T-helper 2 cell (primary cell): ENCODE measurements at places on chromosomes 4 and X.

DNA sequence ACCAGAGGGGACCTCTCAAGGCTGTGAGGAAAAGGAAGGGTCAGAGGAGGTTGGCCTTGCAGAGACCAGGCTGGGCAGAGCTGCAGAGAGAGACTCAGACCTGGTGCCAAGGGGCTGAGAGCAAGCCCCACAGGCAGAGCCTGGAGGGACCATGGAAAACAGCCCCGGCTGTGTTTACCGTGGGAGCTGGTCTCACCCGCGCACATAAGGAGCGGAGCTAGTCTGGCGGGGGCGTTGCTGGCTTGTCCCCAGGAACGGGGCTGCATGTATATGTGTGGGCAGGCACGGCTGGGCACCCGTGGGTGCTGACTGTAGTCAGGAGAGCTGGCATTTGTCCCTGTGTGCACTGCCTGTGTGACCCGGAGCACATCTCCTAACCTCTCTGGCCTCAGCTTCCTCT lies 45.7 kb downstream of the C4orf50 start:
- DNase-seq, result no peak

DNA sequence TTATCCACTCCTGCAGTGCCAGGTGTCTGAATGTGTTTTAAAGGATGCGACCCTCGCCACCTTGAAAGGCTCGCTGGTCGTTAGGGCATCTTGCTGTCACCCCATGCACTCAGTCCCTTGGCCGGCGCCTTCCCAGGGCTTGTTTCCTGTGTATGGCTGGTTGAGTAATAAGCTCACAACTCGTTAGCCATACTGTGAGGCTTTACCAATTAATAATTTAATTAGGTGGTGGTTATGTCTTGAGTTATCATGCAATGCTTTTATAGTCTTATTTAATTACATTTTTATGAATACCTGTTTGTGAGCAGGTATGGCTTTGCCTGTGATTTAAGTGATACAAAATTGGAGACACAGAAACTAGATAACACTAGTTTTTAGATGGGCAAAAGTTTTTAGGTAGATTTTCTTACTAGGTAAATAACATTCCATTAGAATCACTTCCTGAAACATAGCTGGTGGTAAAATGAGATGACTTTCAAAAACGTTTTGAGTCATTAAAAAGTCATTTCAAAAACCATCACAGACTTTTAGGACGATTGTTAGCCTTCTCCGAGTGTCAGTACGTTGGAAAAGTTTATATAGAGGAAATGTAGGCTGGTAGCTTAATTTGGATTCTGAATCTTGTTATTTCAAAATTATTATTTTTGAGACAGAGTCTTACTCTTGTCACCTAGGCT lies 18.2 kb downstream of the PTTG2 start:
- no peak for DNase-seq

GRCh38 chr4:22932326-22932725 lies 239.6 kb downstream of the GBA3 start:
- DNase-seq, result no peak

- no peak for DNase-seq
Observed at GRCh38 chr4:99857307-99857706, 36.9 kb downstream of the LAMTOR3 start.
